ENCODE measurements at places on chromosomes 5 and 9.
A peak's percentile ranks its signal among the peaks of the same experiment; 100 is the strongest.

GRCh38 chr9:108272349-108272899 lies 583.4 kb downstream of the ACTL7B start:
- peak; percentile 43 for DNase-seq

GRCh38 chr5:68272289-68272688 lies 56.7 kb downstream of the PIK3R1 start:
- no peak for DNase-seq

DNA sequence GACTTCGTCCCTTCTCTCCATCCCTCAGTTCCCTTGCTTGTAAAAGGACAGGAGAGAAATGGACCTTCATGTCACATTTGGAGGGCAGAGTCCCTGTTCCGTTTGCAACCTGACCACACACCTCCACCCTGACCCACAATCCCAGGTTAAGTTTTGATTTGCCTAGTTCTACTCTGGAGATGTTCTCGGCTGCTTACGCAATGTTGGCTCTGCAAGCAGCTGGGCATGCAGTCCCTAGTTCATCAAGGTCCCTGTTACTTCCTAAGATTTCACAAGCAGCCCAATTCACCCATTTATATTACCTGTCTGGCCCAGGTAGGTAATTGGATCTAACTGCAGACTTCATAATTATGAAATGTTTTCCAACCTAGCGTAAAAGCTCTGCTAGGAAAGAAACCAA lies 28.8 kb downstream of the SLIT3 start:
- no peak for DNase-seq

GRCh38 chr9:116641292-116642059 lies 45.6 kb upstream of the TRIM32 start:
- no peak for DNase-seq

- DNase-seq = no peak
Observed at GRCh38 chr9:110040788-110041187, 167.2 kb downstream of the C9orf152 start.

- no peak for DNase-seq
Observed at GRCh38 chr9:121278477-121279261, 10.7 kb downstream of the GSN start.

- no peak for DNase-seq
Observed at GRCh38 chr9:15370466-15371447, 51.9 kb upstream of the SNAPC3 start.

- DNase-seq = no peak
Observed at GRCh38 chr9:126606483-126606870, 7.3 kb upstream of the LMX1B start.

DNA sequence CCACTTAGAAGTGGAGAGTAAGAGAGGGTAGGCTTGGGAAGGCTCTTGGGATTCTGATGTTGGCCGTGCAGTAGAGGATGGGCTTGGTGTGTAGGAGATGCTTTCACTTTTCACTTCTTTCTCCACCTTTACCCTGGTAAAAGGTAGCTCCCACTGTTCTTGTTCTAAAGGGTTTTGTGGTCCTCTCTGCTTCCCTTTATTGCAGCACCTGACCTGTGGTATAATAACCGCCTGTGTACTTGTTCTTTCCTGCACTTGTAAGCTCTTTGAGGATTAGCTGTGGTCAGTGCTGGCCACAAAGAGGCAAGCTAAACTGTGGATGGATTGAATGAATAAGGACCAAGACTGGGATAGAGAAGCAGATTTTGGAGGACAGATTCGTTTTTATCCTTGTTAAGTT lies 25.2 kb downstream of the KDM4C start:
- no peak for DNase-seq

DNA sequence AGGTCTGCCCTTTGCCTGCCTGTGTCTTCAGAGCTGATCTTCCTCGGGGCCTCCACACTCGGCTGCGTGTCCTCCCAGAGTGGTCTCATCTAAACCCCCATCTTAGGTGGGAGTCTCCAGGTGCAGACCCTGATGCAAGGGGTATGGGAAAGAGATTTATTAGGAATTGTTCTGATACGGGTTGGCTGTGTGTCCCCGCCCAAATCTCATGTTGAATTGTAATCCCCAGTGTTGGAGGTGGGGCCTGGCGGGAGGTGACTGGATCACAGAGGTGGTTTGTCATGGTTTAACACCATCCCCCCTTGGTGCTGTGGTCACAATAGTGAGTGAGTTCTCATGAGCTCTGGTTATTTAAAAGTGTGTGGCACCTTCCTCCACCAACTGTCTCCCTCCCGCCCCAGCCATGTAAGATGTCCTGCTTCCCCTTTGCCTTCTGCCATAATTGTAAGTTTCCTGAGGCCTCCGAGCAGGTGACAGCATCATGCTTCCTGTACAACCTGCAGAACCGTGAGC lies 208.4 kb downstream of the AOPEP start:
- no peak for DNase-seq

DNA sequence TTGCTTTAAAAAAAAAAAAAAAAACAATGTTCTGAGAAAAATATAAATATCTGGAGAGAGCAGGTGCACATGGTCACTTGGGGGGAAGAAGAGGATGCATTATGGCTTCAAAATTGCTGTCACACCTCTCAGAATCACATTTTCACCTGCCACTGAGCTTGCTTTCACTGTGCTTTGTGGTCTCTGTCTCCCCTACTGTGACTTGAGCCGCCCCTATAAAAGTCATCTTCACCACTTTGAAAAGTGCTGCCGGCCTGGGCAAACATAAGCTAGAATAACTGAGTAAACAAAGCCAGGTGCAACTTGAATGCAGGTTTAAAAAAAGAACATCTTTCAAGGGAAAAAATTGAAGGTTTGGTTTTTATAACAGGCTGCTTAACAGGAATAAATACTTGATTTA lies 368.1 kb upstream of the GRIA1 start:
- no peak for DNase-seq

DNA sequence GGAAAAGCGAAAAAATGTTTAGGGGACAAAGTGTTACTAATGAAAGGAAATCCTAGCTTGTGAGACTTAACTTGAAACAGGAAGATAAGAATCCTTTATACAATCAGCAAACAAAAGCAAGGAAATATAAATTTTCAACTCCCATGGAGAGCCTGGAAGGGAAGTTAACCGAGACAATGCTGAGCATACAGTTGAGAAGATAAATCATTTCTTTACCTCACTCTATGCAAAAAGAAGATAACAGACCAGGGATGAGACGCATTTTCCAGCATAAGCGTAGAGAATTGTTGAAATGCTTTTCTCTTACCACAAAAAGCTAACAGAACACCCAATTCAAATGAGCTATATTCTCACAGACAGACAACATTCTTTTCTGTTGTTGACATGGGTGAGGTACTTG lies 309.6 kb downstream of the CWC27 start:
- no peak for DNase-seq

DNA sequence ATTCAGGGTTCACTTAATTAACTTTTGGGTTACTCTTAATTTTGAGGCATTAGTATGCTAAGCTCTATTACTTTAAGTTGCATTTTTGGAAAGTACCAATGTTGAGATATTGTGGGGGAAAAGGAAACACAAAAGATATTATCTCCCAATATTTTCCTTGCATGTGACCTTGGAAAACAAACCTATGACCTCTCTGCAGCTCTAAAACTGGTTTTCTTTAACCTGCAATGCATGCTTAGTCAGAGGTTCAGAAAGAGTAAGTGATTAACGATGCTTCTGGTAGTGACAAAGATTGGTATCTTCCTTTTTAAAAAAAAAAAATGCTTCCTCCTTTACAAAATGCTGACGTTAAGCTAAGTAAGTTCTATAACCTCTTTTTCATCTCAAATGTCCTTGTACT lies 44.9 kb upstream of the CDH18 start:
- DNase-seq = no peak

- DNase-seq = no peak
Observed at GRCh38 chr9:98495530-98495929, 213.2 kb downstream of the GABBR2 start.

- no peak for DNase-seq
Observed at GRCh38 chr9:18405240-18405639, 68.7 kb upstream of the ADAMTSL1 start.

DNA sequence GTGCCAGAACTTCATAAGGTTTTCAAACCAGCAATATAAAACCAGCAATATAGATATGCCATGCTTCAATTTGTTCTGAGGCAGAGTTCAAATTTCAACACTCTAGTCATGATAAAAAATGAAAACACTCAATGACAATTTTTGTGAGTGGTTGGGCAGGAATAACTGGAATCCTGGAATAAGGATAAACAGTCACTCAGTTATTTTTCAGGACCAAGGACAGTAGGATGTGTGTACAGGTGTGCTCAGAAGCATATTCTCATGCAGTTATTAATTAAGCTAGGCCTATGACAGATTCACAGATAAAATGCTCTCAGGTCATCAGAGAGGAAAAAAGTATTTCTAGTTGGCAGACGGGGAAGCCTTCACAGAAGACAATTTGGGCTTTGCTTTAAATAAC lies 117.3 kb upstream of the PPP2R2B start:
- DNase-seq = no peak

DNA sequence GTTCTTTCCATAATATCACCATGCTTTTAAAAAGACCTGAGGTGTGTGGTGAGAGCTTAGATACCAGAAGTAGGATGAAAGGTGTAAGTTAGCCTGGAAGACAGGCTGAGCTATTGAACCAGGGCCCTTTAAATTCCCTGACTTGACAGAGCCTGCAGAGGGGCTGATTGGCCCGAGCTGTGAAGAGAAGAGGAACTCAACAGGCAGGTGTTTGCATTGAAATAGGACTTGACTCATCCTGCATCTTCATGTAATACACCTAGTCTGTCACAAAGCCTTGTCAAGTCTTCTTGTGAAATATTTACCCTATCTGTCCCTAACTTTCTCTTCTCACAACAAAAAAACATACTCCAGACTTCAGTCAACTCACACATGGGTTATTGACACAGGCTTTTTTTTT lies 16.6 kb upstream of the ANP32B start:
- no peak for DNase-seq

- DNase-seq = no peak
Observed at GRCh38 chr5:69105996-69106906, 12.4 kb downstream of the SLC30A5 start.

GRCh38 chr9:136386018-136386417 lies 12.5 kb upstream of the CARD9 start:
- DNase-seq = no peak

DNA sequence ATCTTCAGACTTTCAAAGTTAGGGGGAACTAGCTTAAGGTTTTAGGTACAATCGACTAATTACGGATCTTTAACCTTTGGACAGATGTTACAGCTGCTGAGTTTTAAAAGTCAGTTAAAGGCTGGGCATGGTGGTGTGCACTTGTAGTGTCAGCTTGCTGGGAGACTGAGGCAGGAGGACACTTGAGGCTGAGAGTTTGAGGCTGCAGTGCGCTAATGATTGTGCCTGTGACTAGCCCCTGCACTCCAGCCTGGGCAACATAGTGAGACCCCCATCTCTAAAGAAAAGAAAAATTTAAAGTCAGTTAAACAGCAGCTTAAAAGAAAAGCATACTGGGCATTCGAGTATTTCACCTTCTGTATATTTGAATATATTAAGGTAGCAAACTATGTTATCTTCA lies 51.4 kb downstream of the JMY start:
- DNase-seq = no peak

- DNase-seq = no peak
Observed at GRCh38 chr5:45491368-45491767, 204.8 kb downstream of the HCN1 start.

GRCh38 chr9:109574061-109574882 lies 76.2 kb upstream of the PTPN3 start:
- DNase-seq = no peak

All from 8988T (cell line).